ENCODE measurements at places on chromosomes 12 and 14.

GRCh38 chr14:98347686-98348085, 924.3 kb downstream of the BCL11B start:
- no peak for DNase-seq

DNA sequence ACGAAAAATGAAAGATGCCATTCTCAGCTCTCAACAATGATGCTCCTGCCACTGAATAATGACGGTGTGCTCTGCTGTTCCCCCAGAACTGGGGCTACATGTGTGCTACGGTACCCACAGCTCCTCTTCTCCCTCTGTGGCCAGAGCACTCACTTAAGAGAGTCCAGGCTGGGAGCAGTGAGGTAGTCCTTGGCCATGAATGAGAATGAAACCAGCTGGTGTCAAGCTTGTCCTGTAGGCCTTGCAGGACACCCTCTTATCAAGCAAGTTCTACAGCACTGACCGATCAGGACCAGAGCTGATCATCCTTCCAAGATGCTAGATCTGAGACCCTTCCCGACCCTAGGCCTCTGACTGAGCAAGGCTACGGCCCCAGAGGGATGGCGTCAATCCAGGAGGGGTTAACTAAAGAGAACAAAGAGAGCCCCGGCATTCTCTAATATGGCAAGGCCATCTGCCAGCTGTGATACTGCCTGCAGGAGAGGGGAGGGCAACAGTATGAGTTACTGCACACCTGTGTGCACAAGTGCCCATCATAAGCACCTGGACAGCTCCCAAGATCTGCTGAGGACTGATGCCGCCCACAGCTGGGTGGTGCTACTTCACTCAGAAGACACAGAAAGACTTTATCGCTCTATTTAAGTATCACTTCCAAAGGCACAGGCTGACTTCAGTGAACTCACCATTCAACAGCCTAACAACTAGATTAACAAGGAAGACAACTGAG, 30.5 kb downstream of the APPL2 start:
- DNase-seq, result no peak

- no peak for DNase-seq
These were observed 39.9 kb upstream of the PTHLH start for GRCh38 chr12:28012333-28012918.

GRCh38 chr12:56122637-56123036, 4.6 kb downstream of the ZC3H10 start:
- no peak for DNase-seq

GRCh38 chr14:47619392-47619791, 56.0 kb downstream of the MDGA2 start:
- DNase-seq, result no peak

DNA sequence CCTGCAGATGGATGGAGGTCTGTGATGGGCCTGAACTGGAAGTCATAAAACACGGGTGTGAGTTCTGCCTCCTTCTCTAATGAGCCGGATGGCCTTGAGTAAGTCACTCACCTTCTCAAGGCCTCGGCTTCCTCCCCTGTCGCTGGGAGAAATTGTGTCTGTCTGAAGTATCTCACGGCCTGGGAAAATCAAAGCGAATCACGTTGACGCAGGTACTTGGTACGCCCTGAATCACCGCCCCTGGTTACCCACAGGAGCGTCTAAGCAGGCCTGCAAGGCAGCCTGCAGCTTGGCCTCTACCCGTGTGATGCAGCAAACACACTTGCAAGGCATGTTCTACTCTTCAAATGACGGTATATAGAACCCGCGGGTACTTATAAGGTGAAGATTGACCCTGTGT, 28.1 kb upstream of the CD9 start:
- DNase-seq, result no peak

GRCh38 chr12:123741937-123742572, 20.0 kb upstream of the DNAH10 start:
- no peak for DNase-seq

- DNase-seq, result no peak
These were observed 35.3 kb upstream of the RTRAF start for GRCh38 chr14:51954031-51954430.

- no peak for DNase-seq
These were observed 15.9 kb downstream of the ZFYVE21 start for GRCh38 chr14:103731481-103731880.

- no peak for DNase-seq
These were observed 18.4 kb downstream of the CMKLR1 start for GRCh38 chr12:108320507-108321293.

Data from hematopoietic multipotent progenitor cell treated with erythropoietin and hydrocortisone succinate and interleukin-3 and kit ligand, for 15 days (in vitro differentiated cells).